ENCODE measurements at places on chromosomes 7 and 10. TPM values are rescaled to one million over a fixed set of nuclear protein-coding genes. Genes with fewer than 3 reads are reported as not detected.

GRCh38 chr10:5665373-5666007, 905 bp downstream of the ASB13 start:
- DNase-seq = no peak

DNA sequence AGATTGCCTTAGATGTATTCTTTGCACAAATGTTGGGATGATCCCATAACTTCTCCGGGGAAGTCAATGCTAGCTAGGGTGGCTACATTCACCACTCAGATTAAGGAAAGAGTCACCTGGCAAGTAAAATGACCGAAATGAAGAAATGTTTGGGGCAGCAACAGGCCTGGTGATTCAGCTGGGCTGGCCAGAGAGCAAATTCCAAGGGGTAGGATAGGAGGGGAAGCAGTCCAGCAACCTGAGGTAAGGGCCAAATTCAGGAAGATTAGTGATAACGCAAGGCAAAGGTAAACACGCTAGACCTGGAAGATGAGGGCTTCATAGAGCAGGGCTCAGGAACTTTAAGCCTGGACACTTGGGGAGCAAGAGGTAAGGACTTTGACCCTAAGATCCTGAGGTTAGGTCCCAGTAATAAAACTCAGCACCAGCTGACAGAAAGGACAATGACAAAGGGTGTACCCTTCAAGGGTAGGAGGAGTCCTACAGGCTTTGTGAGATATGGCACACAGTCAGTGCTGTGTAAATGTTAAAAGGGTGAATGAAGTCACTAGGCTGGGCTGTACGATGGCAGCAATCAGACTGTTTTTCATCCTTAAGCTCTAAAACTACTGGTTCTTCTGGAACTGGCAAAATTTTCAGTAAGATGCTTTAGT, 22.7 kb upstream of the SMNDC1 start:
- no peak for DNase-seq

DNA sequence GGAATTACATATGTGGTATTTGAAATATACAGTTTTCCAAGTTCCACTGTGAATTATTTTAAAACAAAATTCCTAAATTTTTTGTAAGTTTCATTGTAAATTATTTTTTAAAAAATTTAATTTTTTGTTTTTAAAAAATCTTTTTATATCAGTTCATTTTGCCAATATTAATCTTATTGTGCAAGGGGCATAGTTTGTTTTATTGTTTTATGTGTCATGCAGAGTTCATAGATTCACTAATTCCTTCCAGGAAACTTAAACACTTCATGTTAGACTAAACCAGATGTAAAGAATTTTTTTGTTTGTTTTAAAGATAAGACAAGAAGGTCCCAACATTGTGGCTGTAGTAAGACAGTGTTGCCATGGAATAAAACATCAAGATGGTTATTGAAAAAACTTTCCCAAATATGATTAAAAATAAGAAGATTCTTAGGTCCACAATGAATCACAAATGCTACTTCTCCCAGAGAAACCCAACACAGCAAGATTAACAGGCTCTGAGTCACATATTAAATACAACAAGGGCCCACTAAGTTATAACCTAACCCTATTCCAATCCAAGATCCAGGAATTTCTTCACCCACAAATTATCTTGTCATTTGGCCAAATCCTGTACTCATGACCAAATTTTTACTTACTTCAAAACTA, 464.7 kb upstream of the IGFBP3 start:
- no peak for DNase-seq

GRCh38 chr7:65307651-65308299, 65.9 kb upstream of the ZNF92 start:
- peak; percentile 59 for DNase-seq

GRCh38 chr7:34330308-34330707, 327.7 kb upstream of the NPSR1 start:
- no peak for DNase-seq

DNA sequence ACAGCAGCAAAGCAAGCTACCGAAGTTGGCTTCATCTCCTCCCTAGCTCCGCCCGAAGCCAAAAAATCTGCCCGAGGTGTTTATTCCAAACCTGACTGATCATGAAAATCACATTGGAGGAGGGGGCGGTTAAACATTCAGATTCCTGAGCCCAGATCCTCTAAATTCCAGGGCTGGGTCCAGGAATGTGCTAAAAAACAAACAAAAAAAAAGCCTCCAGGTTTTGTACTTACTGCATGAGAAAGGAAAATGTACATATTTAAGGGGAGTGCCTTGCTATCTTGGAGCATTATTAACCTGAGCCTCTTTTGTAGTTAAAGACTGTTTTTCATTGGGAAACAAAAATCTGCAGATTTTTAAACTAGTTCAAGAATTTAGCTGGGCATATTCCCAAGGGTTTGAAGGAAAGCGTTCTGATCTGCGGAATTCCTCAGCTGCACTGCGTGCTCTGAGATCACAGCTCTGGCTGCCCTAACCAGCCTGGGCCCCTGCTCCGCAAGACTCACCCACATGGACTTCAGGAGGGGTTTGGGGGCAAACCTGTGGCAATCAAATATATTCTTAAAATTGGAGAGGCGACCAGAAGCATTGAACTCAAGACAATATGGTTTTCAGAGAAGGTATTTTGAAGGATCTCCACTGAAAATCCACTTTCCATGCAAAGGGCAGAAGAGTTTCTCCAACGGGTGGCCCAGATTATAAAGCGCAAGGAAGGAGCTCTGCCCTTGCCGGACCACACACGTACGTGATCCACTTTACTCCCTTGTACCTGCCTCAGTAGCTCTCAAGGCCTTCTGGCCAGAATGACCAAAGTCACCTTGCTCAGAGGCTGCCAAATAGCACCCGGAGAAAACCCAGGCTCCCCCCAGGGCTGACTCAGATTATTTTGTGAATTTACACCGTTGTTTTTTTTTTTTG, 10.0 kb upstream of the TNS3 start:
- DNase-seq = no peak

- no peak for DNase-seq
These were observed 293.0 kb upstream of the IMMP2L start for GRCh38 chr7:111855161-111855841.

DNA sequence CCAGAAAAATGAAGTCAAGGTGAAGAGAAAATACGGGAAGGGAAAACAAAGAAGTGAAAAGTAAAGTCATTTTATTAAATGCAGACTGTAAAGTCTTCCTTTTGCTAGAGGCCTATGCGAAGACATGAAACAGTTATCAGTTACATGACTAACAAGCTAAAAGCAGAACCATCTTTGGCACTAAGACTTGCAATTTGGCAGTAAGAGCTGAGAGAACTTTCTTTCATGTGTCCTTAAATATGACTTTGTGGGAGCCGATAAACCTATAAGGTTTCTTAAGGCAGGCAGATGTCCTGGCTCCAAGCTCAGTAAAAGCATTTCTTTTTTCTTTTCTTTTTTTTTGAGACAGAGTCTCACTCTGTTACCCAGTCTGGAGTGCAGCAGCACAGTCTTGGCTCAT, 10.4 kb downstream of the ANLN start:
- no peak for DNase-seq

DNA sequence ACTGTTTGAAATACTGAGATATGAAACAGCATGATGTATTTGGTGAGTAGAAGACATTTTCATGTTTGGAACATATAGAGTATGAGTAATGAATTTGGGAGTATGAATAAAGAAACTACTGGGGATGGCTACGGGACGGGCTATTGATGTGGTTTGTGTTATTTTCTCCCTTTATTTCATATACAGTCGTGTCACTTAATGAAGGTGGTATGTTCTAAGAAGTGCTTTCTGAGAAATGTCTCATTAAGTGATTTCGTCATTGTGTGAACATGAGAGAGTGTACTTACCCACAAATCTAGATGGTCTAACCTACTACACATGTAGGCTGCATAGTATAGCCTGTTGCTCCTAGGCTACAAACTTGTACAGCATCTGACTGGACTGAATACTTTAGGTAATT, 106.3 kb downstream of the CCNY start:
- no peak for DNase-seq

DNA sequence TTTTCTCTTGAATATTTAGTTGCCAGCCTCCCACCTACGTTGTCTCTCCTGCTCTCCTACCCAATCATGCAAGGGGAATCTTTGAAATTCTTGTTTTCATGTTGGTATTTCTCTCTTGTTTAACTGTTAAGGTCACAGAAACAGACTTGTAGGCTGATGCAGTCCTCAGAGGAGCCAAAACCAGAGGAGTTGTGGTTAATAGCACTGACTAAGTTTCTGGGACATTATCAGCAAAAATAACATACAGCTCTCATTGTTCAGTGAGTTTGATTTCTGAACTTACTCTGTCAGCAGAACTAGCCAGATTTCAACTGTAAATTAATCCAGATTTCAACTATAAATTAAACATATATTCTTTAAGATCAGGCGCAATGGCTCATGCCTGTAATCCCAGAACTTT, 11.1 kb upstream of the CUL1 start:
- DNase-seq = no peak

NKX6-2 gene
- not detected for total RNA-seq

PRLHR gene
- total RNA-seq = not detected

GIMAP2 gene
- total RNA-seq = 11.5 TPM

VAX1 gene
- total RNA-seq = not detected

PROSER2 gene
- 21.5 TPM for total RNA-seq

CC2D2B gene
- 7.0 TPM for total RNA-seq

CTTNBP2 gene
- total RNA-seq = 16.6 TPM

EVX1 gene
- 5.6 TPM for total RNA-seq

UNCX gene
- total RNA-seq = not detected

All from ureter (tissue), 1 donor.